ENCODE measurements at places on chromosomes 6 and 20.
A peak's percentile ranks its signal among the peaks of the same experiment; 100 is the strongest.

- DNase-seq, result no peak
Measured at GRCh38 chr6:13586603-13587542, 12.5 kb downstream of the SIRT5 start.

- no peak for DNase-seq
Measured at GRCh38 chr6:1131285-1132079, 180.4 kb upstream of the FOXQ1 start.

DNA sequence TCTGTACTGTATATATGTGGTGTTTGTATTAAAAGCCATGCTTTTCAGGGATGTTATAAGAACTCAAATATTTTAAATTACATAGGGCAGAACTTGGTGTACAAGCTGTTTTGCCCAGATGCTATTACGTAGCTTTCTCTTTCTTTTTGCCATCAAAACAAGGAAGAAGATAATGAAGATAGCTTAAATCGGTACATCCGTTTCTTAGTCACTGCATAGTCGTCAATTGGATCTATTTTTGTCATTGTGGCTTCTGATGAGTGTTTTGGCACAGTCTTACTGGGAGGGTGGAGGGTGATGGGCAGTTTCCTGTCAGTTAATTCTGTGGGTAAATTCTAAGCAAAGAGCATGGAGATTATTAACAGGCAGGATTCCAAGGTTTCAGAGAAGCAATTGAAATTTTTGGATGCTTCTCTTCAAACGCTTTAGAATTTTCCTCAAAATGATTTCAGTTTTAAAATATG lies 649.1 kb upstream of the GJE1 start:
- peak; percentile 57 for DNase-seq

DNA sequence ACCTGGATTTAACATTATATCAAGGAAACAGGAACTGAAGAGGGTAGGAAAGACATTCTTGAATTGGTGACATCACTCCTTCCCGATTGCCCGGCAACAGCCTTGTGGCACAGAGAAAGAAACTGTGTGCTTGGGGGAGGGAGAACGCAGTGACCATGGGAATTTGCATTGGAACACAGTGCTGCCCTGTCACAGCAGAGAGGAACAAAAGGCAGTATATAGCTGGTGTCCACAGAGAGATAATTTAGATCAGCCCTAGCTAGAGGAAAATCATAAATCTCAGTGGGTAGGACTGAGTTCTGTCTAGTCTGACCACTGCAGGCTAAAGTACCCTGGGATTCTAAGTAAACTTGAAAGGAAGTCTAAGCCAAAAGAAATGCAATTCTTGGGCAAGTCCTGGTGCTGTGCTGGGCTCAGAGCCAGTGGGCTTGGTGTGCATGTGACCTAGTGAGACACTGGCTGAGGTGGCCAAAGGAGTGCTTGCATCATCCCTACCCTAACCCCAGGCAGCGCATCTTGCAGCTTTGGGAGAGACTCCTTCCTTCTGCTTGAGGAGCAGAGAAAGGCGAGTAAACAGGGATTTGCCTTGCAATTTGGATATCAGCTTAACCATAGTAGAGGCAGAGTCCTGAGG lies 697.6 kb downstream of the HACE1 start:
- DNase-seq, result no peak

- no peak for DNase-seq
Measured at GRCh38 chr20:513429-513828, 30.2 kb downstream of the CSNK2A1 start.

- no peak for DNase-seq
Measured at GRCh38 chr6:112764377-112764776, 417.2 kb downstream of the RFPL4B start.

- no peak for DNase-seq
Measured at GRCh38 chr6:26233649-26234420, 131.2 kb upstream of the BTN3A2 start.

DNA sequence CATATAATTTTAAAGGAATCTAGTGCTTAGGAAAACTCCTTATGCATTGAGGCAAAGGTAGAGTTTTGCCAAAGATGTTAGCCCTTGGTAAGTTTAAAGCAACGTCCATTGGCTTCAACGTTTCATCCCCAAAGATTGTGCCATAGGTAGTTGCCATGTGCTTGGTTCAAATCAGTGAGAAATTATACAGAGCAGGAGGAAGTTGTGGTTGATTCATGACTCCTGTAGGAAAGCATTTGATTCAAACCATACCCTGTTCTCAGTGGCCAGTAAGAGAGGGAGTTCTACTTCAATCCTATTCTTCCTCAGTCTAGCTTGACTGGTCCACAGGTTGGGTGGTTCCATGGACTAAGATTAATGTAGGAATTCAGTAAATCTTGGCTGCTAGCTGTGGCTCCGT lies 535.6 kb downstream of the QKI start:
- no peak for DNase-seq

DNA sequence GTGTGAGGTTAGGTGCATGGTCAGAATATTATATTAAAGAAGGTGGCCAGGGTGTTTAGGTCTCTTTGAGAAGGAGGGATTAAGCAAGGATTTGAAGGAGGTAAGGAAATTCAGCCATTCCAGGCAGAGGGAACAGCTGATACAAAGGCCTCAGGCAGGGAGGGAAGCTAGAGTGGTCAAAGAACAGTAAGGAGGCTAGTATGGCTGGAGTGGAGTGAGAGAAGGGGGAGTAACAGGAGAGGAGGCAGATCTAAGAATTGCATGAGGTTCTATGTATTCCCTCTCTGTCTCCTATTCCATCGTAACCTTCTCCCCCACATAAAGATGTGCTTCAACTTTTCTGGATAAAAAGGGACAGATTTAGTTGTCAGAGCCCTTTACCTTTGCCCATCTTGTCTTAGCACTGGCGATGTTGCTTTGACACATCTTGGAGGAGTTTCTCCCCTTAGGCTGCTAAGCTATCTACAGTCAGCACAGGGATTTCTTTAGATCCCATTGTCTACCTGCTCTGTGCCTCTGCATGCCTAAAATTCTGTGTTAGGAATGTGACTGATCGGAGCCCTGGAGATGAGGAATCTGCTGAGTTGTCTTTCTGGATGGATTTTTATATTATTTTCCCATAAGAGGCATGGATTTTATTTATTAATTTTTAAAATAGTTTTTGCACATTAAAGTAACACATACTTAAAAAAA lies 59.9 kb downstream of the KLHL31 start:
- no peak for DNase-seq

- DNase-seq, result no peak
Measured at GRCh38 chr6:114042267-114043016, 71.5 kb upstream of the HDAC2 start.

- no peak for DNase-seq
Measured at GRCh38 chr6:70524721-70525286, 41.9 kb upstream of the SDHAF4 start.

DNA sequence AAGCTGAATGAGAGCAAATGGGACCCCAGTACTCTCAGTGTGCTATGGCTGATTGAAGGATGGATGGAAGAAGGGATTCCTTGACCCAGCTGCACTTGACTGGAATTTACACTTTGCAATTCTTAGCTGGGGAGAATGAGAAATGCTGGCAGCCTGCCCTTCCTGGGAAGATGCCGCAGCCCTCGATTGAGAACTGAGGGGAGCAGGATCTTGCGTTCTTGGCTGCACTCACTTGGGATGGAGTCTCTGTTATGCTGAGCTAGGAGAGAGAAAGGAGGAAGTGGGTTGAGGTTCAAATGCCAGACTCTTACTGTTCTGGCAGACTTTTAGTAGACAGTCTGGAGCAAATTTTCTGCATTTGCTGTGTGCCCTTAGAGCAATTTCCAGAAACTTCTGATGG lies 221.2 kb downstream of the FNDC1 start:
- DNase-seq, result no peak

GRCh38 chr20:57665589-57665971 lies 44.2 kb downstream of the PMEPA1 start:
- DNase-seq, result no peak

DNA sequence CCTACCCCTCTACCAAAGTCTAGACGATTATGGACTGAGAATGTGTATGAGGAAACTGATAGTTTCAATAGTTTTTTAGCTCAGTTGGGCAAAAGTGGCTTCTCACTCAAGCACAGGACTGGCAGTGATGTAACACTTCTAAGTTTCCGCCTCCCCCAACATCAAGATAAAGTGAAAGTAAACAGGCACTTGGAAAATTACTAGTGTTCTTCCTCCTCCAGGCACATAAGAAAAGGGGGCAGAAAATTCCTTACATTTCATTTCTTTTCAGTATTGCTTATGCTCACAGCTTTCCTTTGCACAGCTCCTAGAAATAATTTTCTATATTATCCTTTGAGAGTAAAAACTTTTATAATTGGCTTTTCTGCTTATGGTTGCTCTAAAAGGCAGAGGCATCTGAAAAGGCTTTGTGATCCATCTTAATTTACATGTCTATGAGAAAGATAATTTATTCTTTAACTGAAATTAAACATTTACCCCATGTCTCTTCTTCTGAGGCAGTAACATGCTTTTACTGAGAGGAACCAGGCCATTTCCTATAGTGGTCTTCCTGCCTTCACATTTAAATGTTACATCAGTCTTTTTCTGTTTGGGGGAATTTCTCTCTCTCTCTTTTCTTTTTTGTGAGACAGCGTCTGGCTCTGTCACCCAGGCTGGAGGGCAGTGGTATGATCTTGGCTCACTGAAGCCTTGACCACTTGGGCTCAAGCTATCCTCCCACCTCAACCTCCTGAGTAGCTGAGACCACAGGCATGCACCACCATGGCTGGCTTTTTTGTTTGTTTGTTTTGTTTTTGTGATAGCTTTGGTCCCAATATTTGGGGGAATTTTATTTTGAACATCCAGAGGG lies 65.0 kb upstream of the EEF1A1 start:
- DNase-seq, result no peak

GRCh38 chr20:8284902-8285301 lies 152.8 kb downstream of the PLCB1 start:
- DNase-seq, result no peak

DNA sequence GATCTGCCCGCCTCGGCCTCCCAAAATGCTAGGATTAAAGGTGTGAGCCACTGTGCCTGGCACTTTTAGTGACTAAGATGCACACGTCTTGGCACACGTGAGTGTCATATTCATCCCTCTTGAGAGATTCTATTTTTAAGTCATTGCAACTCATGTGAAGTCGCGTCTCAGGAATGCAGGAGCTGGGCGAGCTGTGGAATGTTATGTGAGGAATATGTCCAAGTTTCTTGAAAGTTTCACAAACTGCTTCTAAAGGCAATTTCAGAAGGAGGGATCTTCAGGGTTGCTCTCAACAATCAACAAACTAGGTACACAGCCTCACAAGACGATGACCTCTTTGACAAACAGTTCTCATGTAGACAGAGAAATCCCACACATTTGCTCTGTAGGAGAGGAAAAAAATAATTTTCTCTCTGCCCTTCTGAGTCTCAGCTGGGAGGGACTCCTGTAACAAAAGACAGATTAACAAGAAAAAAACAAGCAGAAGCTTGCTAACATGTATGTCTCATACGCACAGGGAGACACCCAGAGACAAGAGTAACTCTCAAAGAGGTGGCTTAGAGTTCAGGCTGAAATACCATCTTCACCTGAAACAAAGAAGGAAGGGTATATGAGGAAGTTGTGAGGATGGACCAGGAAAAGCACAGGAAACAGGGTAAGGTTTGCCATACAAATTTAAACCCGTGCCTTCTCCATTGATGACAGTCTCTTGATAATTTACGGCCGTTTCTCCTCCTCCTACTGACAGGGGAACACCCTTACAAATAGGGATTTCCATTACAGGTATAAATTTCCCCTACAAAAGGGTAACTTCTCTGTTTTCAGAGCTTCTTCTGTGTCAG lies 45.3 kb upstream of the FAM50B start:
- DNase-seq, result no peak

GRCh38 chr20:23680146-23680545 lies 8.7 kb downstream of the CST4 start:
- DNase-seq, result no peak

GRCh38 chr20:58481481-58482021 lies 33.6 kb downstream of the APCDD1L start:
- DNase-seq, result peak; percentile 7

DNA sequence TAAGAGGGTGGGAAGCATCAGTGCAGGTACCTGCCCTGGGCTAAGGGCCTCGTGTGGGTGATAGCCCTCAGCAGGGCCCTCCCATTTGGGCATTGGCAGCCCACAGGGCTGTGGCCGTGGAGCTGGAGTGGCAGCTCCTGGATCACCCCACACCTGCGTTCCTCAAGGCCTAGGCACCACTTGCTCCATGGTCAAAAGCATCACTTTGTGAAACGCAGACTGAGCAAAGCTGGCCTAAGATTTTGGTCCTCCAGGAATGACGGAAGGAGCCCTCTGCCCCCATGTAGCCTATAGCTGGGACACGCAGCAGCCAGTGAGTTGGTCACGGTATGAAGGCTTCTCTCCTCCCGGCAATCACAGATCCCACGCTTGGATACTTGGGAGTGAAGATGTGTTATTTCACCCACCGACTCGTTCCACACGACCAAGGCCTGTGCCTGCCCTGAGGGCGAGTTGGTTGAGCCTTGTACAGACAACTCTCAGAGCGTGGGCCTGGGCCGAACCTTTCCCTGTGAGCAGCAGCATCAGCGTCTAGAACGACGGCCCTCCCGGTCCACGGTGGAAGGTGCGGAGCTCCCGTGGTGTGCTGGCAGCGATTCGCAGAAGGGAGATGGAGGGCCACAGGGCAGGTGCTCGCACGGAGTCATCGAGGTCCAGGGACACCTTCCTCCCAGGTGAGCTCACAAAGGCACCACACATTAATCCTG lies 39.7 kb downstream of the THBS2 start:
- DNase-seq, result no peak

DNA sequence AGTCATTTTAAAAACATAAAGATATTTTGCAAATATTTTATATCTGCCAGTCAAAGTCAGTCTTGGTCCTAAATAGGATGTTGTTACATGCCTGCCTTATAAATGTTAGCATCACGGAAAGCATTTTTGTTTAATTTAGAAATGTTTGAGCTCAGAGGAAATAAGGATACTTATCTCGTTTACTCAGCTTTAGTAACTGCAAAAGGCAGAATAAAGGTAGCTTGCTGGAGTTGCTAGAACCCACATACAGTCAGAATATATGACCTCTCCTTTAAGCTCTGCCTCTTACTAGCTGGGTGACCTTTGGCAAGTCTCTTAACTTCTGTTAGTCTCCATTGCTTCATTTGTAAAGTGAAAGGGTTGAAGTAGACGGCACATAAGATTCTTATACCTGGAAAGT lies 867.3 kb downstream of the KIF16B start:
- no peak for DNase-seq

DNA sequence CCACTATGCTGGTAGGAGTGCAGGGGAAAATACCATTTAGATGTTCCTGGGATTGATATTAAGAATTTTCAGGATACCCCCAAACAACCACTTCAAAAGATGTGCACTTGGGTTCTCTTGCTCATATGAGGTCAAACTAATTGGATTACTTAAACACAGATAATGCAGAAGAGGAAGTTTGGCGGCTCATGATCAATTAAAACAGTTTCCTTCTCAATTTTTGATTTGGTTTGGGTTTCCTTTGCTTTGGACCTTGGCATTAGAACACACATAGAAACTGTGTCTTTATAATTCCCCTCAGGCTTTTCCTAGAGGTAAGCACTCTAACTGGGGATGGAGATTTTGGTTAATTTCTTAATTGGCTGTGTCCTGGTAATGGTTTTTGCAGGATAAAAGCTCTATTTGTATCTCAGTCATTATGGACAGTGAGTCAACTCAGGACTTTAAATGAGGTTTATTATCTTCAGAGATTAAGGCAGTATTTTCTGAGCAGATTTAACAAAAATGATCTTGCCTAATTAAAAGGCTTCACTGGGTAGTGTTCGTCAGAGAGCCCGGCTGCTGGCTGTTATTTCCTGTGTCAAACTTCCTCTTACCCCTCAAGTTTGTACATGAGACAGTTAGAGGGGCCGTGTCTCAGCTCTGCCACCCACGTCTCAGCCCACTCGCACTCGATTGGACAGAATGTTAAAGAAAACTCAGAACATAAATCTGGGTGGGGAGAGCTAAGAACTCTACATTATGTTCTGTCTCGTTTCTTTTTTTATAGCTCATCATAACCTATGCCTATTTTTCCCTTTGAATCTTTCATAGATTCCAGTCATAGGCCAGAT lies 50.3 kb upstream of the PREP start:
- DNase-seq, result no peak
